ENCODE measurements at places on chromosomes 2 and 18. TPM values are rescaled to one million over a fixed set of nuclear protein-coding genes. Genes with fewer than 3 reads are reported as not detected.

EFR3B gene
- not detected for total RNA-seq

IGFBP5 gene
- total RNA-seq, result not detected

UPP2 gene
- not detected for total RNA-seq

IL1R1 gene
- total RNA-seq, result 0.22 TPM

STON1 gene
- total RNA-seq, result 1.3 TPM

ZNF532 gene
- total RNA-seq, result 9.9 TPM

ARHGEF33 gene
- total RNA-seq, result not detected

TFCP2L1 gene
- total RNA-seq, result 0.17 TPM

TUBB6 gene
- total RNA-seq, result 0.98 TPM

CCDC138 gene
- total RNA-seq, result 5.8 TPM

HAAO gene
- not detected for total RNA-seq

FN1 gene
- 0.41 TPM for total RNA-seq

PLB1 gene
- 1.6 TPM for total RNA-seq
